Fibroblast of lung (primary cell): ENCODE measurements at places on chromosomes 16 and 17. TPM values are rescaled to one million over a fixed set of nuclear protein-coding genes. Genes with fewer than 3 reads are reported as not detected.
A peak's percentile ranks its signal among the peaks of the same experiment; 100 is the strongest.

The SALL1 gene
- total RNA-seq: under 0.01 and 0.17 TPM in 2 replicates

The MBTD1 gene
- total RNA-seq: 12.1 and 13.7 TPM in 2 replicates

The C16orf96 gene
- under 0.01 TPM in 2 replicates for total RNA-seq

GRCh38 chr17:62857526-62857925 is 49.4 kb upstream of the MARCHF10 start:
- no peaks in the 10 kb centered on the region for H3K4me1 ChIP-seq
- H3K27me3 ChIP-seq: no peaks in the 10 kb centered on the region
- no peak for DNase-seq
- no peaks in the 10 kb centered on the region for H3K36me3 ChIP-seq
- no peak overlapping the region for H3K4me3 ChIP-seq
- H3K27ac ChIP-seq: no peak overlapping the region

- H3K4me1 ChIP-seq: no peaks in the 10 kb centered on the region
- DNase-seq: no peak
- no peaks in the 10 kb centered on the region for H3K27me3 ChIP-seq
- no peak overlapping the region for H3K27ac ChIP-seq
Observed at GRCh38 chr17:6701719-6702118, 11.4 kb downstream of the SLC13A5 start.

DNA sequence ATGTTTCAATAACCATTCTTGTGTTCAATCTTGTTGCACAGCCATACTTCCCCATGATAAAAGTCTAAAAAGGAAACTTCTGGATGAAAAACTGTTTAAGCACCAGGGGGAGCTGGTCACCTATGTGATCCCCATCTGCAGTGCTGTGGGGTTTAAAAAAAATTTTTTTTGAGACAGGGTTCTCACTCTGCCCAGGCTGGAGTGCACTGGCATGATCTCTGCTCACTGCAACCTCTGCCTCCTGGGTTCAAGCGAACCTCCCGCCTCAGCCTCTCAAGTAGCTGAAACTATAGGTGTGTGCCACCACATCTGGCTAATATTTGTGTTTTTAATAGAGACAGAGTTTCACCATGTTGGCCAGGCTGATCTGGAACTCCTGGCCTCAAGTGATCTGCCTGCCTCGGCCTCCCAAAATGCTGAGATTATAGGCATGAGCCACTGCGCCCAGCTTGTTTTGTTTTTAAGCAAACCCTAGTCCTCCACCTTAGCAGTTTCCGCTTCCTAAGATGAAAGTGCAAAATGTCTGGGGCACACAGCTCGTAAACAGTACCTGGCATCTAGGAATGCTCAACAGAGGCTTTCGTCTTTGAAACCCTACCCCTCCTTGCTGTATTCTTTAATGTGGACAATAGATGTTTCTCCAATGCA is 25.4 kb downstream of the DNAJA2 start:
- peak; percentile 59 for DNase-seq
- H3K36me3 ChIP-seq: no peaks in the 10 kb centered on the region
- no peaks in the 10 kb centered on the region for H3K27me3 ChIP-seq
- H3K4me3 ChIP-seq: no peak overlapping the region

GRCh38 chr16:78773706-78774105 is 674.3 kb downstream of the WWOX start:
- no peaks in the 10 kb centered on the region for H3K36me3 ChIP-seq
- no peaks in the 10 kb centered on the region for H3K27me3 ChIP-seq
- no peak for DNase-seq
- H3K27ac ChIP-seq: no peak overlapping the region

DNA sequence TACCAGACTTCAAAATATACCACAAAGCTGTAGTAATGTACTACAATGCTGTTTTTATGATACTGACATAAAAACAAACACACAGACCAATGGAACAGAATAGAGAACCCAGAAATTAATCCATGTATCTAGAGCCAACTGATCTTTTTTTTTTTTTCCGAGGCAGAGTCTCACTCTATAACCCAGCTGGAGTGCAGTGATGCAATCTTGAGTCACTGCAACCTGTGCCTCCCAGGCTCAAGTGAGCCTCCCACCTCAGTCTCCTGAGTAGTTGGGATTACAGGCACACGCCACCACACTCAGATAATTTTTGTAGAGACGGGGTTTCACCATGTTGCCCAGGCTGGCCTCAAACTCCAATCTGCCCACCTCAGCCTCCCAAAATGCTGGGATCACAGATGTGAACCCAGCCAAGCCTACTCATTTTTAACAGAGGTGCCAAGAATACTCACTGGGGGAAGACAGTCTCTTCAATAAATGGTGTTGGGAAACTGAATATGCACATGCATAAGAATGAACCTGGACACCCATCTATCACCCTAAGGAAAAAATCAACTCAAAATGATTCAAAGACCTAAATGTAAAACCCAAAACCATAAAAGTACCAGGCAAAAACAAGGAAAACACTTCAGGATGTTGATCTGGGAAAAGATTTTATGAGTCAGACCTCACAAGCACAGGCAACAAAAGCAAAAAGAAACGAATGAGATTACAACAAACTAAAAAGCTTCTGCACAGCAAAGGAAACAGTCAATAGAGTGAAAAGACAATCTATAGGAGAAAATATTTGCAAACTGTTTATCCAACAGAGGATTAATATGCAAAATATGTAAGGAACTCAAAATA is 63.1 kb downstream of the STX8 start:
- no peaks in the 10 kb centered on the region for H3K27me3 ChIP-seq
- no peak overlapping the region for H3K4me3 ChIP-seq
- no peaks in the 10 kb centered on the region for H3K4me1 ChIP-seq
- H3K27ac ChIP-seq: no peak overlapping the region

- peak overlapping the region; percentile 32 for H3K27ac ChIP-seq
- H3K36me3 ChIP-seq: no peaks in the 10 kb centered on the region
- peak; percentile 86 for DNase-seq
- no peaks in the 10 kb centered on the region for H3K27me3 ChIP-seq
- H3K4me1 ChIP-seq: peaks cover 7% of the 10 kb centered on the region
- no peak overlapping the region for H3K4me3 ChIP-seq
Observed at GRCh38 chr17:82859431-82860403, 19.9 kb upstream of the ZNF750 start.

GRCh38 chr17:52470553-52470952 is 312.0 kb upstream of the CA10 start:
- H3K27me3 ChIP-seq: no peaks in the 10 kb centered on the region
- H3K27ac ChIP-seq: no peak overlapping the region
- no peak for DNase-seq
- H3K4me1 ChIP-seq: no peaks in the 10 kb centered on the region

GRCh38 chr16:4373909-4374742 is 2.5 kb downstream of the VASN start:
- peak overlapping the region; percentile 61 for H3K4me3 ChIP-seq
- H3K27ac ChIP-seq: peak overlapping the region; percentile 85
- H3K36me3 ChIP-seq: peaks cover 13% of the 10 kb centered on the region
- H3K4me1 ChIP-seq: peaks cover 63% of the 10 kb centered on the region

GRCh38 chr16:30539000-30539964 is 4.6 kb upstream of the ZNF747 start:
- no peak overlapping the region for H3K27ac ChIP-seq
- no peaks in the 10 kb centered on the region for H3K27me3 ChIP-seq
- no peak for DNase-seq
- H3K4me3 ChIP-seq: no peak overlapping the region

DNA sequence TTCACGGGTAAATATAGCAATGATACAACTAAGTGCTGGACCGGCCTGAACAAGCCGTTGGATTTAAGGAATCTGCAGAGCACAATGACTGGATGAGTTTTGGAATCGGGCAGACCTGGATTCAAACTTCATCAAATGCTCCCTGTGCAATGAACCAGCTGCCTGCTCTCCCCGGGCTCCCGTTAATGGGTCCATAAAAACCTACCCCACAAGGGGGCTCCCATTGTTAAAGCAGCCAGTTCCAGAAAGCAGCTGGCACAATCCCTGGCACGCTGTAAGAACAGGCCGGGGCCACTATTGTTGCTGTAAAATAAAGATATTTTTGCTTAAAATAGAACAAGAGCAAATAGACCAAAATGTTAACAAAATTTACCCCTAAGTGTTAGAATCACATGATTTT is 131.9 kb downstream of the C16orf95 start:
- no peak overlapping the region for H3K27ac ChIP-seq
- DNase-seq: no peak
- no peak overlapping the region for H3K4me3 ChIP-seq
- H3K36me3 ChIP-seq: no peaks in the 10 kb centered on the region
- no peaks in the 10 kb centered on the region for H3K27me3 ChIP-seq

GRCh38 chr16:17076092-17076754 is 394.5 kb downstream of the XYLT1 start:
- no peak overlapping the region for H3K4me3 ChIP-seq
- H3K27ac ChIP-seq: no peak overlapping the region
- no peak for DNase-seq

DNA sequence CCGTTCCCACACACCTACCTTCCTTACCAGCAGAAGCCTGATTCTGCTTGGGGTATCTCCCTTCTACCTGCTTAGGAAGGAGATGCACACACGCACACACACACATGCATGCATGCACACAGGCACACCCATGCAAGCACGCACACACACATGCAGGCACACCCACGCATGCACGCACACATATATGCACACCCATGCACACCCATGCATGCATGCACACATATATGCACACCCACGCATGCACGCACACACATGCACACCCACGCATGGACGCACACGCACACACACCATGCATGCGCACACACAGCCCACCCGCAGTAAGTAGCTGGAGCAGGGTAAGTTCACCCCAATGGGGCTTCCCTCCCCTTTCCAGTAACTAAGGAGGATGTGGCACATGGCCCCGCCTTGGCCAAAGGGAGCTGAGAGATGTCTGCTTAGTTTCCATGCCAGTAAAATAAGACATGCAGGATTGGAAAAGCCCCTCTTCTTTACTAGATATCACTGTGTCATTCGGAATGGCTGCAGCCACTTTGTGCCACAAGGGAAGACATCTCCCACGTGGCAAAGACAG is 33.7 kb downstream of the ADCY9 start:
- H3K4me1 ChIP-seq: peaks cover 4% of the 10 kb centered on the region
- H3K27ac ChIP-seq: no peak overlapping the region
- no peak for DNase-seq
- no peak overlapping the region for H3K4me3 ChIP-seq
- H3K36me3 ChIP-seq: no peaks in the 10 kb centered on the region
